ENCODE measurements at places on chromosomes 7 and 10.
A peak's percentile ranks its signal among the peaks of the same experiment; 100 is the strongest.

GRCh38 chr10:35998026-35998425, 355.9 kb upstream of the FZD8 start:
- no peak for DNase-seq

GRCh38 chr10:13913897-13914296, 327.1 kb downstream of the PRPF18 start:
- no peak for DNase-seq

- no peak for DNase-seq
Observed at GRCh38 chr10:14774214-14774580, 500 bp downstream of the FAM107B start.

GRCh38 chr10:80333983-80334382, 22.6 kb downstream of the DYDC1 start:
- DNase-seq, result no peak

GRCh38 chr7:66741710-66742049, 1.1 kb downstream of the RABGEF1 start:
- no peak for DNase-seq

- no peak for DNase-seq
Observed at GRCh38 chr10:29810816-29811215, 176.0 kb upstream of the SVIL start.

- peak; percentile 58 for DNase-seq
Observed at GRCh38 chr10:30701451-30702173, 72.1 kb upstream of the LYZL2 start.

GRCh38 chr10:50577681-50578350, 45.9 kb downstream of the SGMS1 start:
- DNase-seq, result no peak

GRCh38 chr10:35554036-35554435, 51.1 kb upstream of the GJD4 start:
- DNase-seq, result no peak

DNA sequence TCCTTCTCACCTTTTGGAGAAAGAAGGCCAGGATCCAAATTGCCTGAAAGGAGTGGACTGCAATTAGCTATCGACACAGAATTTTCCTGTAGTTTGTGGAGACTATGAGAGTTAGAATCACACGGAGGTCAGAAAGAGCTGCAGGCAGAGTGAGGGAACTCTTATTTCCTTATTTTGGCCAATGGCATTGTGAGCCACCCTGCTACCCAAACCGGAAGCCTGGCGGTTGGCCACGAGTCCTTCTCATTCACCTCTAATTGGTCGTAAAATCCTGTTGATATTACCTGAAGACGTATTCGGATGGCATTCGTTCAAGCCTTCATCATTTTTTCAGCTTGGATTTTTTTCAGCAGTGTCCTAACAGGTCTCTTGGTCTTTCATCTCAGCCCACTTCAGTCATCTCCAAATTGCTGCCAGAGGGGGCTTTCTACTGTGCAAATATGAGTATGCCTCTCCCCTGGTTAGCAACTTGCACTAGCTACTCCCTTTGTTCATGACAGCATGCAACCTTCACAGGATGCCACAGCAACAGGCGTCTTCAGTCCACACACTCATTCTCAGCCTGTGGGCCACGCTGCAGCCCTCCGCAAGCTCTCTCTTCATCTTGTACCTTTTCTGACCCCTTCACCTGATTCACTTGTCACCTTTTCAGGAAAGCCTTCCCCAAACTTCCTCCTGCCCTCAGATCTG, 66.9 kb downstream of the GATA3 start:
- DNase-seq, result no peak

GRCh38 chr10:126315494-126316177, 72.6 kb downstream of the ADAM12 start:
- no peak for DNase-seq

- no peak for DNase-seq
Observed at GRCh38 chr10:4888236-4888635, 62.2 kb downstream of the AKR1E2 start.

DNA sequence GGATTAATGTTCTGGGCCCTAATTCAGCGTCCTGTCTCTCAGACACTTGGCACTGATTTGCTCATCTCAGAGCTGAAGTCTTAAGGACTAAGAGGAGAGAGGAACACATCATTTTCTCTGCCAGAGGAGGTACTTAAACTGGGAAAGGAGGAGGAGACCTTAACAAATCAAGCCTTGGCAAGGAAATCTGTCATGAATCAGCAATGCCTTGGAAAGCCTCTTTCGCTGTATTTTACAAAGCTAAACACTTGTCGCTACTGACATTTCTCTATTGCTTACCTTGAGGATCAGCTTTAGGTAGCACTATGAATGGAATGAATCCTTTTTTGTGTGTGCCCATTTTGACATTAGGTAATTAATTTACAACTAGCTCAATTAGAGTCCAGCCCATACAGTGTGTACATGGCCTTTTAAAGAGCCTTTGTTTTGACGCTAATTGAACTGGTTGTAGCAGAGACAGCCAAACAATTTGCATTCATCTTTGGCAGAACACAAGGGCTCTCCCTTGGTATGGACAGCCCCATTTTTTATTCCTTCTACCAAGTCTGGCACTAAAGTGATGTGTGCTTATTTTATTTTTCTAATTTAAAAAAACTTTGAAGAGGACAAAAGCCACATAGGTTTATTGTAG, 37.4 kb downstream of the AUTS2 start:
- no peak for DNase-seq

DNA sequence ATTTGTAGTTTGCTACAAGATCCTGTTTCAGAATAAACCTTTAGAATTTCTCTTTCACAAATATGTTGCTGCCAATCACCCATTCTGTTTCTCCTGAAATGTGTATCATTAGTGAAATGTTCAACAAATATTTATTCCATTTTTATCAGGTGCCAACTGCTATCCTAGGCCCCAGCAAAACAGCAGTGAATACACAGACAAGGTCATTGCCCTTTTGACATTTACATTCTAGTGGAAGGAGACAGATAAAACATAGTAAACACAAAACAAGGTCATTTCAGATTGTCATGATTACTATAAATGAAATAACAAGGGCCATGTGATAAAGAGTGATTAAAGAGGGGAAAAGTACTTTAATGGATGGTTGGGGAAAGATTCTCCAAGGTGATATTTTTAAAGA, 404.8 kb upstream of the PHF14 start:
- no peak for DNase-seq

DNA sequence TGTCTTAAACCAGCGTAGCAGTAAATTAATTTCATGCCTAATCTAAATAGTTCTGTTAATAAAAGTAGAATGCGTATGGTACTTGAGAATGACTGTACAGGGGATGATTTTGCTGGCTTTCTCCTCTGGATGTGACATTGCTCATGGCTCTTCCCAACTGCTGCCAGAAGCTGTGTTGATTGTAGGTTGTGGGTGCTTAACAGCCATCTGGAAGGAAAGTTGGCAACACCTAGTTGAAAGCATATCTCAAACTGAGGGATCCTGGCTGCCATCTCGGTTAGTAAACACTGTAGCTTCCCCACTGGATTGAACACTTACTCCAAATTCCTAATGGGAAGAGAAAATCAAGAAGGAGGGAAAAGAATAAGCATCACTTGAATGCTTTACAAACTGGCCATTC, 130.9 kb downstream of the NXPH1 start:
- DNase-seq, result no peak

DNA sequence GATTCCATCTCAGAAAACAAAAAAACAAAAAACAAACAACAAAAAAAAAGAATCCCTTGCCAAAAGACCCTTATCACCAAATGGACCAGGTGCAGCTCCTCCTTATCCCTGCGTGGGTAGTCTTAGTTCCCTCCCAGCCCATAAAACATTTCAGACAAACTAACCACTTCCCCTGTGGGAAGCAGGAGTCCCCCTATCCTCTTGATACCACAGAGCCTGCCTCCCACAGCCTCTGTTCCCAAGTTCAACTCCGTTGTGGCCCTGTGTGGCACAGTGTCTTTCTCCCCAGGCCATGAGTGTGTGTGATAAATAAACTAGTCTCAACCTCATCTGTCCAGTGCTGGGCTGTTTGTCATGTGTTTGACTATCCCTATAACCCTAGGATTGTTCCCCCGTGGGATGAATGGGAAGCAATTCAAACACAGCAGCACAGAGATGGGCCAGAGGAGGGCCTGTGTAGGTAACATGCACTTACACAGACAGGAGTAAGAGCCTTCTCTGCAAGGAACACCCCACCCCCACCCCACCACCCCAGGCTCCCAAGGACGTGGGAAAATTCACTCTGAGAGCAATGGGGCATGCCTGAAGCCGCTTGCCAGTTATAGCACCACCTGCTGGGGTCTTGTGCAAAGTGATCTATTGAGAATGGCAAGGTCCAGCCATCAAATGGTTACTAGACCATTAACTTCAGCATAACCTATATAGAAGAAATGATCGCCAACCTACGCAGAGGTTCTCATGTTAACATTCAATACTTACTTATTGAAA, 147.1 kb upstream of the GHITM start:
- no peak for DNase-seq

- DNase-seq, result no peak
Observed at GRCh38 chr7:149764481-149765398, 8.6 kb downstream of the ZNF467 start.

DNA sequence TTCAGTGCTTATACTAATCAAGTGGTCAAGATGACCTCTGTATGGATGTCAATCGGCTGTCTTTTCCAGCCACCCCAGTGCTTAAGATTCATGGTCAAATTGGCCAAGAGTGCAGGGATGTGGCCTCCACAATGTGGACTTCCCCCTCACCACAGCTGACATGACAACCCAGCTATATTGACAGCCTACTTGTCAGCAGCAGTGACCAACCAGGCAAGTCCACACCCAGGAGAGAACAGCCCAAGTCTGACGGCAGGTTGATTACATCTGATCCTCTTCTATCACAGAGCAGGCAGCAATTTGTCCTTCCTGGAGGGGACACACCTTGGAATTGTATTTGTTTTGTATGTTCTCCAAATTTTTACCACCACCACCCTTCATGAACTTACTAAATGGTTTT, 8.2 kb upstream of the ERVW-1 start:
- no peak for DNase-seq

DNA sequence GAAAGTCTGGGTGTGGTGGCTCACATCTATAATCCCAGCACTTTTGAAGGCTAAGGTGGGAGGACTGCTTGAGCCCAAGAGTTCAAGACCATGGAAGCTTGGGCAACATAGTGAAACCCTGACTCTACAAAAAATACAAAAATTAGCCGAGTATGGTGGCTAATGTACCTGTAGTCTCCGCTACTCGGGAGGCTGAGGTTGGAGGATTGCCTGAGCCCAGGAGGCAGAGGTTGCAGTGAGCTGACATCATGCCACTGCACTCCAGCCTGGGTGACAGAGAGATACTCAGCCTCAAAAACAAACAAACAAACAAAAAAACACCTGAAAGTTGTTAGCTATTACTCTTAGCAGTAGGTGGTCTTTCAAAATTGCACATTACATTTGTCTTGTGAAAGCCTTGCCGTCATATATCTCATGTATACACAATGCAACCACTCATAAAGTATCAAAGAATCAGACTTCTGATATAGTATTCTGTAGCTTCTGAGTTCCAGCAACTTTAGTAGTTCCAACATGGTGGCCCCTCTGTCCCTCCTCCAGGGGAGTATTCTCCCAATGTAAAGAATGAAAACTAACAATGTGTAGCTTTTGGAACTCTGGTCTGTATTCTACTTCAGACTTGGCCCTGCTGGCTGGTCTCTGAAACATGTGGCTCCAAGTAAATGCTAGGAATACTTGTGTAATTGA, 101.5 kb downstream of the ZNF92 start:
- DNase-seq, result no peak

DNA sequence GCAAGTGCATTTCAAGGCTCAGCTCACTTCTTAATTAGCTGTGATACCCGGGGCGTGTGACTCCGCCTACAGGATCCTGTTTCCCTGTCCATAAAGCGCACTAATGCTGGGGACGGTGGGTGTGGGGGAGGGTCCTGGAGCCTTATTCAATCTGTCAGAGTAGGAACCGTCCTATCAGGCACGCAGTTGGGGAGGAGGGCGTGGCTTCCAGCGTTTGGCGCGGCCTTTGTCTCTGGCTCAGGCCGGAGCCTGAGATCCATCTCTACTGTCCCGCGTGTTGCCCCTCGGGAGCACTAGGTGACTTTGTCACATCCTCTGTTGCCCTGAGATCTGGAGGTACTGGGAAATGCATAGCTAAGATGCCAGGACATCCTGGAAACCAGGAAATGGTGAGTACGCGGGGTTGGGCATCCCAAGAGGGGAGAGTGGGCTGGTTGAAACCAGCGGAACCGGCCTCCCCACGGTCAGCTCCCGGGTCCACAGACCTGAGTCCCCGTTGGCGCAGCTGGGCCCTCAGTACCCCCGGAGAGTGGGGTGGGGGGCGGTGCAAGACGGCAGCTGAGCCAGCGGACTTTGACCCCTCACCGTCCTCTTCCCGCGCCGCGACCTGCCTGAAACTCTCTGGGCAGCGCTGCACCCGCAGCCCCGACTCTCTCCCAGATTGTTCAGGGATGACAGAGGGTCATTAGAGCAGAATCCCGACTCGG, 104.4 kb upstream of the ZNF92 start:
- no peak for DNase-seq

GRCh38 chr7:90530263-90530662, 60.8 kb downstream of the PTTG1IP2 start:
- DNase-seq, result no peak

DNA sequence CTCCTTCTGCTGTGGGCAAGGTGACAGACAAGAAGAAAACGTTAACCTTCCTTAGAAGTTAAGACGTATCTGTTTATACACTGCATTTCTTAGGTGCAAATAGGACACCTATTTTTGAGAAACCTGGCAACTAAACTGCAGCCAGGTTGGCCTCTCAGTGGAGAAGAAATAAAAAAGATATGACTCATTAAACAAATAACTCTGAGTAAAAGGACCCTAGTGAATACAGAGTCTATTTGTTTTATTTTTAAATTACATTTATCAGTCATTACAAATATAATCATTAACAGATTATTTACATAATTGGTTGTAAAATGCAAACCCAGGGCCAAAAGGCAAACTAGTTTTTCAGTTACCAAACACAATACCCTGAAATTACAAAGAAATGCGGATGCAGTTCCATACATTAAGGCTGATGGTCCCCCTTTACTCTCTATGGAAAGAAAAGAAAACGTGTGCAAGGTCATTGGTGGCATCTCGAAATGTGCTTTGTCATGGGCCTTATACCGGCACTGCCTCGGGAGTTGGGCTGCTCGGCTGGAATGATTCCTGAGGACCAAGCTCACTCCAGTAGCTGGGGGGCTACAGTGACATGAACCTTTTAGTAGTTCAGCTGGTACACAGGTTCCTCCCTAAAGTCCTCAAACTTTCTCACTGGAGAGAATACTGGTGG, 38.4 kb downstream of the ADRB1 start:
- no peak for DNase-seq

GRCh38 chr7:126493801-126494200, 758.9 kb downstream of the GRM8 start:
- DNase-seq, result no peak

- no peak for DNase-seq
Observed at GRCh38 chr7:36942955-36943354, 218.7 kb upstream of the AOAH start.

DNA sequence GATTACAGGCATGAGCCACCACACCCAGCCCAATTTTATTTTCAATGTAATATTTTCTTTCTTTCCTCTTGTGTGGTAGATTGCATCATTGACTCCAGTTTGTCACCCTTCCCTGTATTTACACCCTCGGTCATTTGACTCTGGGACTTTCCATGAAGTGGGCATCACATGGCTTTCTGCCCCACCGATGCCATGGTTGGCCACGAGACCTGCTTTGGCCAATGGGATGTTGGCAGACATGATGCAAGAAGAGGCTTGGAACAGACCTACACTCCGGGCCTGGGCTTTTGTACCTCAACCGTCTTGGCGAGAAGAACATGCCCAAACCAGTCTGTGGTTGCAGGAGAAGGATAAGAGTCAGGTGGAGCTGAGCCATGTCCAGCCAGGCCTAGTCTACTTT, 38.8 kb upstream of the CACUL1 start:
- no peak for DNase-seq

- no peak for DNase-seq
Observed at GRCh38 chr7:128799451-128799850, 7.7 kb downstream of the CCDC136 start.
